ENCODE measurements at places on chromosomes 4 and X.

- no peak for DNase-seq
These were observed 83.8 kb downstream of the DOCK11 start for GRCh38 chrX:118579417-118579816.

- no peak for DNase-seq
These were observed 21.4 kb upstream of the CENPU start for GRCh38 chr4:184755278-184755677.

DNA sequence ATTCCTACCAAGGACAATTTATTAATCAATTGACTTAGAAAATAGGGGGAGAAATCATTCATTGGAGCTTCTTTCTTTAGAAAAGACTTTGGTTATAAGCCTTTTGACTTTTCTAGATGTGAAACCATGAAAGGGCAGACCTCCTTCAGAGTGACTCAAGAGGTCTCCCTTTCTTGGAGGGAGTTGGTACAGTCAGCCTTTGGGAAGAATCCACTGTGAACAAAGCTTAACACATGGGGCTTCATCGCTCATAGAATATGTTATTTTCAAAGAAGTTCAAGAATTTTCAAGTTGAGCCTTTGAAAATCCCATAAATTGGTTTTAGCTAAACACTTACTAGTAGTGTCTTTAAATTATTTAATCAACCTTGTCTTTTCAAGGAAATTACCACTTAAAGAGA, 28.0 kb downstream of the RIPPLY1 start:
- no peak for DNase-seq

- no peak for DNase-seq
These were observed 75.9 kb upstream of the ATP8A1 start for GRCh38 chr4:42732776-42733175.

DNA sequence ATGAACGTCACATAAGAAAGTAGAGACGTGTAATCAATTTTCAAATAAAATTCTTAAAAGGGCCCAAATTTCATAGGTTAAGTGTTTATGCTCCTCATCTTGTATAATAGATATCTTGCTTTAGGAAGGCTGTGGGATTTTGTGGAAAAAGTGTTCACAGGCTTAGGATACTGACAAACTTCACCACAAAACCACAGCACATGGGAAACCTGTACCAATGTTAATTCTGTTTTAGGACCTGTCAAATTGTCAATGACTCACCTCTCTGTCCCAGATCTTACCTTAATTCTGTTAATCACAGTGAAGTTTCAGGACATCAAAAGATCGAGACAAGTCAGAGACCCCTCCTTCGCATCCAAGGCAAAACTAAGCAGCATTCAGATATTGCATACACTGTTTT, 24.2 kb downstream of the FGFBP1 start:
- DNase-seq = no peak

DNA sequence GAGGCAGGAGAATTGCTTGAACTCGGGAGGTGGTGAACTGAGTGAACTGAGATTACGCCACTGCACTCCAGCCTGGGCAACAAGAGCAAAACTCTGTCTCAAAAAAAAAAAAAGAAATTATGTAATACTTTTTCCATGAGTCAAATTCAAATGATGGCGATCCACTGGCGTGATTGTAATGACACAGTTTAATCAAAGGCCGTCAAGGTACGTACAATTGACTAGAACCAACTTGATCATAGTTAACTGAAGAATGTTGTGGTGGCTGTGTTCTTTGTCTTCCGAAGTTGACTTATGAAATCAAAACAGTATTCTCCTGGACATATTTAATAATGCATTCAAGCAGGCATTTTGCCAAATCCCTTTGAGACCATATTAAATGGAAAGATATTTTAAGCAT, 318.6 kb upstream of the FAT1 start:
- DNase-seq = no peak

DNA sequence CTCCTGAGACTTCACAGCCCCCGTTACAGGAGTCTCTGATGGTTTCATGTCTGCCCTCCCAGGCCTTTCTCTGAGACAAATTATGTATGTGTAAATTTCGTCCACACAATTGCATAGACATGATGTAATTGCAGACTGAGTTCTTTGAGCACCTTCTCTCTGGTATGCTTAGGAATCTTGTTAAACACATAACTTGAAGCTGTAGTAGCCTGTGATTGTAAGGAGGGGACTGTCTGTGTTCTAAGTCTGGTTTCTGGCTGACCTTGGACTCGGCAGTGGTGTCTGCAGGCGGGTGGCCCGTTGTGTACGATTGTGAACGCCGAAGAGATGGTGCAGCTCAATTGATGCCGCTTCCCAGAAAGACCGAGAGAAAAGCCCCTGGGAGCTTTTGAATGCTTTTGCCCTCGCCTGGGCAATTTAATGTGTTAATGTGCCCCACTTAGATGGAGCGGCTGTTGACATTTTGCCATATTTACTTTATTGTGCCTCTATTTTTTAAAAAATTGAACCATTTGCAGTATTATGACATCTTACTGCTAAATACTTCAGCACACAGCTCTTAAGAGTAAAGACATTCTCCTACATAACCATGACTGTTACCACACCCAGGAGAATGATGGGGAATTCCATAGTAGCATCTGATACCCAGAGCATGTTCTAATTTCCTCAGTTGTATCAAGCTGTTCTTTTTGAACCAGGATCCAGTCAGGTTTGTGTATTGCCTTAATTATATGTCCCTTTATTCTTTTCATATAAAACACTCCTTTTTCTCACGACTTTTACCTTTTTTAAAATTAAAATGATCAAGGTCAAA, 58.4 kb upstream of the TADA2B start:
- no peak for DNase-seq

GRCh38 chr4:37904824-37905223, 13.9 kb downstream of the TBC1D1 start:
- DNase-seq = no peak

GRCh38 chrX:31136144-31136611, 64.3 kb upstream of the FTHL17 start:
- no peak for DNase-seq

- no peak for DNase-seq
These were observed 14.3 kb downstream of the ANTXR2 start for GRCh38 chr4:80058740-80059139.

- DNase-seq = no peak
These were observed 38.1 kb downstream of the EGFL6 start for GRCh38 chrX:13607331-13607995.

GRCh38 chr4:73309211-73309610, 50.6 kb upstream of the ANKRD17 start:
- no peak for DNase-seq

- no peak for DNase-seq
These were observed 36.3 kb downstream of the MGARP start for GRCh38 chr4:139243448-139244365.

DNA sequence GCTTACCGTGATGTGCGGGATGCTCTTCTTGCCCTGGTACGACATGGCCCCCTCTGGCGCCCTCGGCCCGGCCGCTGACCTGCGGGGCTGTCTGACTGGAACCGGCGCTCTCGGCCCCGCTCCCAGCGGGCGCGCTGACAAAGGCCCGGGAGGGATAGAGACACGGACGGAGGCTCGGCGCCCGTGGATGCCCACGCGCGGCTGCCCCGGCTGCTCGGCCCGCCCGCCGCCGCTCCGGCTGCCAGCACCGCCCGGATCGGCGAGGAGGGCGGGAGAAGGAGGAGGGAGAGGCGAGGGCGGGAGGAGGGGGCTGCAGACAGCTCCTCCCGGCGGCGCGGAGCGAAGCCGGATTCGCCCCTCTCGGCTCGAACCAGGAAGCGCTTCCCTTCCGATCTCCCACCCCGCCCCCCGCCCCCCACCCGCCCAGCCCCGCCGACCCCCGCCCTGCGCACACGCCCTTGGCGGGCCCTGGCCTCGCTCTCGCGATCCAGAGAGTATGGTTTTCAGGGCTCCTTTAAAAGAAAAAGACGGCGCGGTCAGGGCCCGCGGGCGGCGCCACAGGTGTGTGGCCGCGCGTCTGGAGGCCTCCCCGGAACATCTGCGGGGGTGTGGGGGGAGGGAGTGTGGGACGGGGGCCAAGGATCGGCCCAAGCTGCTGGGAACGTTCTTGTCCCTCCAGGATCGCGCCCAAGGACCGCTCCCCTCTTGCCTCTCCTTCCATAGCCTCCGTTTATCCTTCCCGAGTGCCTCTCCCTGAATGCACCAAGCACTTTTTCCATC, 4.5 kb downstream of the CRMP1 start:
- peak; percentile 71 for DNase-seq

DNA sequence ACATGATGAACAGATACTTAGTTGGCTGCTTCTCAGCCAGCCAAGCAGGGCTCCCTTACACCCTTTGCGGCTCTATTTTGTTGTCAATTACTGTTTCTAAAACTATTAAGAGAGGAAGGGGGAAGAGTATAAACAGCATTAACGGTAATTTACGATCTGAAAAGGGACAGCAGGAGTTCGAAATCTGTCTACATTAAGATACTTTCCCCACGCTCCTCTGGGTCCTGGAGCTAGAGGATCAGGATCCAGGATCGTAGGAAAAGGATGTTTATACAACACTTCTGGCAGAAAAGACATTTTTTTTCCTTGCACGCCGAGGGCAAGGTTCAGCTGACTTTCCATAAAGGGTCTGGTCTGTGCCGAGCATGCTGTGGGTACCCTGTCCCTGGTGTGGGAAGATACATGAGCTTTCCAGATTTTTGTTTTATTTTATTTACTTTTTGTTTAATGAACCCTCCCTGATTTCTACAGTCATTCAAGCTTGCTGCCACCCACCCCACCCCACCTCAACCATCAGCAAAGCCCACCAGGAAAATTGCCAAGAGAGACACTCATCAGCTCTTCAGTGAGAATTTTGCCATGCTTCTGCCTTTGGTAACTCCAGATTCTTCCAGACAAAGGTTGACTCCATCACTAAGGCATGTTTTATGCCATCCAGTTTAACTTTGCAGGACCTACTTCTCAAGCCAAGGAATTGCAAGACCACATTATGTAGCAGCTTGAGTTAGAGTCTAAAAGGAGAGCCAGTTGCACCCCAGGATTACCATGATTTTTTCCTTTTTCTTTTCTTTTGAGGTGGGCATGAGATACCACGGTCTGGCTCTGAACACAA, 188.1 kb downstream of the QDPR start:
- DNase-seq = no peak

- DNase-seq = no peak
These were observed 8.8 kb upstream of the GRPR start for GRCh38 chrX:16114611-16115010.

- DNase-seq = no peak
These were observed 59.4 kb upstream of the ARSJ start for GRCh38 chr4:114038762-114039387.

DNA sequence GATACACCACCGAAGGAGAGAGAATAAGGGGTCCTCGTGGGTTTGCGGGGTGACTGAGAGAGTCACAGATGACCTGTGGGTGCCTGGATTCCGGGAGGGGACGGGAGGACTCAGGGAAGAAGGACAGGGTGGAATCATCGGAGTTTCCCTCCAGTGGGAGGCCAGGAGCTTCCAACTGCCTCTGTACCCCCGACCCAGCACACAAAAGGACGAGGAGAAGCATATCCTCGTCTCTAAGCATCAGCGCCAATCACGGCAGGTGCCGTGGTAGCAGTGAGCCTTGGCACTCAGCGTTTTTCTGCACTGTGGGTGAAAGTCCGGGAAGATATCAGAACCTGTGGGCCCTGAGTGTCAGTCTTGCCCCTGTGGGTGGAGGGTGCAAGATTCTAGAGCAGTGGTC, 62.0 kb downstream of the ASMT start:
- no peak for DNase-seq

GRCh38 chrX:47185241-47185640, 8.4 kb upstream of the UBA1 start:
- no peak for DNase-seq

DNA sequence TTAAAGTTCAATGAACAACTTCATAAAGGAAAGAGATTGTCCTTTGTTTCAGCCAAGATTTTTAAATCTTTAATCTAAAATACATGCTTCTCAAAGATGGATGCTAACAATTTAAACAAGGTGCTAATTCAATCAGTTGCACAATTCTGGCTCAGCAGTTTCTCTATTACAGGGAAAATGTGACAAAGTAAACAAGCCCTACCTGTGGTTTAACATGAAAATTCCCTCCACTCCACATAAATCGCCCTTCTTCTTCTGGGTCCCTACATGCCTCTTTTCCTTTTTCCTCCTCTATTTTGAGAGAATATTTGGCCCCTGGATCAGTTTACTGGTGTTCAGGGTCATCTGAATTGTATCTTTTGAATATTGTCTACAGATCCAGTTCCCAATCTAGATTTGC, 80.6 kb downstream of the FRYL start:
- no peak for DNase-seq

DNA sequence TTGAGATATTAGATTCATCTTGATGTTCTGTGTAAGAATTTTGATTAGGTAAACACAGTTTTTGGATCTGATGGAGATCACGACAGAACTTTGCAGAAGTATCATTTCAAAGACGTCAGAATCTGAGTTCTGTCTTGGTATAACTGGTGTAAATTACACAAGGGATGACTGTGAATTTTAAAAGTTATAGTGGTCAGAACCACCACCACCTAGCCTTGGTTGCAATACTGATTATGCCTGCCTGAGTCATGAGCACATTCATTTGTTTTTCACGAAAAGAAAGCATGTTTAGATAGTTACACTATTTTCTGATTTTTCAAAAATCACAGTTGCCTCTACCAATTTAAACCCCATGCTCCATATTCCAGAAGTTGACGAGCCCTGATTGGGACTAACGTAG, 54.8 kb downstream of the ZFX start:
- DNase-seq = no peak

DNA sequence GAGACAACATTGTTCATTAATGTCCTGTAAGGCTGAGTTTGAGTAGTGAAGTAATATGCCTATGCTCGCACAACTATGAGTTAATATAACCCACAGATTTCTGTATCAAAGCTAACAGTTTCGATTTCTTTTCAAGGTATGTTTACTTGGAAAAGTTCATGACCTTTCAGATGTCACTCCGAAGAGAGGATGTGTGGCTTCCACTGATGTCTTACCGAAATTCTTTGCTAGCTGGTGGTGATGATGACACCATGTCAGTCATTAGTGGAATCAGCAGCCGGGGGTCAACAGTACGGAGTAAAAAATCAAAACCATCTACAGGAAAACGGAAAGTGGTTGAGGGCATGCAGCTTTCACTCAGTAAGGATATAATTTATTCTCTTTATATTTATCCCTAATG, 124.9 kb downstream of the STAG2 start:
- no peak for DNase-seq

- DNase-seq = no peak
These were observed 12.3 kb downstream of the PGK1 start for GRCh38 chrX:78116365-78116764.

DNA sequence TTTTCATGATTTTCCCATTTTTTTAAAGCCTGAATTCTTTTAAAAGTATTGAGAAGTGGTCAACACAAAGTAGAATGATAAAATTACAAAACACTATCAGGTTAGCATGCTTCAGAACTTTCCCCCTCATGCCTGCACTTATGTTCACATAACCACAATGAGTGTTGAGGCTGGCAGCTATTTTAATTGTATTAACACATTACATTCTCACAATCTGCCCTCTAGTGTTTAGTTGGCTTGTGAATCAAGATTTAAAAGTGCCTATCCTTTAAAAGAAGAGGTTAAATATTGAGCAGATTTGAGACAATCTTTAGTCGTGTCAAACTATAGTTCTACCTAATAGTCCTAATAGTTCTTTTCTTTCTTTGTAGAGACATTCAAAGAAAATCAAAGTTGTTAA, 93.6 kb upstream of the NAP1L5 start:
- no peak for DNase-seq

- no peak for DNase-seq
These were observed 759.1 kb upstream of the POU3F4 start for GRCh38 chrX:82748906-82749505.

Measured in neuronal stem cell (in vitro differentiated cells).